ENCODE measurements at places on chromosomes 12 and 14.

DNA sequence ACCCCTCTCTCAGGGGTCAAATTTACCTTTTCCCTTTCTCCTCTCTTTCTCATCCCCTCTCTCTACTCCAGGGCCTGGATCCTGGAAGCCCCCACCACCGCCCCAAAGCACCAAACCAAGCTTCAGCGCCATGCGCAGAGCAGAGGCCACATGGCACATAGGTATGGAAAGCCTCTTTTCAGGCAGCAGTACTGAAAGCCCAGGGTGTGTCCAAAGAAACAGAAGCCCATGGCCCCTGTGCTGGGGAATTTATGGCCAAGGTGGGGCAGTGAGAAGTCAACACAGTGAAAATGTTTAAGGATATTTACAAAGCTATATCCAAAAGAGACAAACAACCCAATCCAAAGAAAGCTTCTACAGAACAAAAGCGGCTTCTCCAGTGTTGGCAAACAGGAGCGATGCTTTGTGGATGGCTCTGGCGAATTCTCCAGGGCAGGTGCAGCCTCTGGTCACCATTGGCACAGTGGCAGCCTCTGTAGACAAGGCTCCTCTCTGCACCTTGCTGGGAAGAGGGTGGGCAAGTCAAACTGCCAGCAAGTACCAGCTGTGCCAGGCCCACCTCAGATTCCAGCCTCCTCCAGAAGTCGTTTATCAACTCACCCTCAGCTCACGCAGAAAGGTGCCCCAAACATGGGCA lies 4.7 kb upstream of the CPNE6 start:
- no peak for DNase-seq

- DNase-seq, result no peak
These were observed 26.3 kb downstream of the MIPOL1 start for GRCh38 chr14:37223947-37224474.

- no peak for DNase-seq
These were observed 934.4 kb downstream of the FLRT2 start for GRCh38 chr14:86464341-86464740.

GRCh38 chr12:100963381-100963780 lies 168.8 kb downstream of the ANO4 start:
- no peak for DNase-seq

DNA sequence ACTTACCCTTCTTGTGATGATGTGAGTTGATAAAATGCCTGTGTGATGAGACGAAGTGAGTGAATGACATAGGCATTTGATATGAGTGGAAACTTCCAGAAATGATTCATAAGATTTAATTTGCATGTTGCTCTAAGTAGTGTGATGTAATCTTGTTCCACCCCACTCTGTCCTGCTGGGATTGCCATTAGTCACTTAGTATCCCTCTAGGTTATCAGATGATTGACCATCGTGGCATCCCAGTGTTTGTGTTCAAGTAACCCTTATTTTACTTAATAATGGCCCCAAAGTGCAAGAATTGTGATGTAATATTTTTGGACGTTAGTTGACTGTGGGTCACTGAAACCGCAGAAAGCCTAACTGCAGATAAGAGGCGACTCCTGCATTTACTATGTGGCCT lies 214.4 kb upstream of the DIO2 start:
- no peak for DNase-seq
